ENCODE measurements at places on chromosomes 1 and 21.

DNA sequence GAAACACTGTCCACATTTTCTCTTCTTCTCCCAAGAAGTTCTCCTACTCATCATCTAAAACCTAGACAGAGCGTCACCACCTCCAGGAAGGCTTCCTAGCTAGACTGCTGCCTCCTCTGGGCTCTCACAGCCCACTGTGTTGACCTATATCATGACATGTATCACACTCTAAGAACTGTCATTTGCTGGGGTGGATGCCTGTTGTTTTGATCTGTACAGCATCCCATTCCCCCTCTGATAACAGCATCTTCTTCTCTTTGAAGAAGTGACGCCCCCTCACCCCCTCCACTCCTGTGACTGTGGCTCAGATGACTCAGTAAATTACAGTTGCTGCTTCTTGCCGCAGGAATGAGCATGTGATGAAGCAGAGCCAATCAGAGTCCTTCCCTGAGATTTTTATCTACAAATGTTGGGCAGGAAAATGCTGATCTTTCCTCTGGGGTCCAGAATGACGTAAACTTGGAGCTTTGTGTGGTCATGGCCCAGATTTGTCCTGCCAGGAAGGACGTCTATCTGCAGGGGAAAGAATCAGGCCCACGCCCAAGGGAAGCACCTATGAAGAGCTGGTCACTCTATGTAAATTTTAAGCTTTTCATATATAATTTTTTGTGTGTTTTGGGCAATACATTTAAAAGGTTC is 28.0 kb upstream of the FOXO6 start:
- peak; percentile 64 for DNase-seq

- no peak for DNase-seq
Measured at GRCh38 chr1:234089396-234089795, 184.9 kb downstream of the SLC35F3 start.

GRCh38 chr1:151540021-151540981 is at the start of gene TUFT1:
TSS of gene TUFT1 (plus strand) at chr1:151540309. CDS start at chr1:151540367, 58 bp downstream.
- DNase-seq, result peak; percentile 91

- DNase-seq, result no peak
Measured at GRCh38 chr21:15283789-15284188, 219.0 kb upstream of the NRIP1 start.

GRCh38 chr1:20399606-20400180 is 86.3 kb downstream of the CAMK2N1 start:
- DNase-seq, result no peak

DNA sequence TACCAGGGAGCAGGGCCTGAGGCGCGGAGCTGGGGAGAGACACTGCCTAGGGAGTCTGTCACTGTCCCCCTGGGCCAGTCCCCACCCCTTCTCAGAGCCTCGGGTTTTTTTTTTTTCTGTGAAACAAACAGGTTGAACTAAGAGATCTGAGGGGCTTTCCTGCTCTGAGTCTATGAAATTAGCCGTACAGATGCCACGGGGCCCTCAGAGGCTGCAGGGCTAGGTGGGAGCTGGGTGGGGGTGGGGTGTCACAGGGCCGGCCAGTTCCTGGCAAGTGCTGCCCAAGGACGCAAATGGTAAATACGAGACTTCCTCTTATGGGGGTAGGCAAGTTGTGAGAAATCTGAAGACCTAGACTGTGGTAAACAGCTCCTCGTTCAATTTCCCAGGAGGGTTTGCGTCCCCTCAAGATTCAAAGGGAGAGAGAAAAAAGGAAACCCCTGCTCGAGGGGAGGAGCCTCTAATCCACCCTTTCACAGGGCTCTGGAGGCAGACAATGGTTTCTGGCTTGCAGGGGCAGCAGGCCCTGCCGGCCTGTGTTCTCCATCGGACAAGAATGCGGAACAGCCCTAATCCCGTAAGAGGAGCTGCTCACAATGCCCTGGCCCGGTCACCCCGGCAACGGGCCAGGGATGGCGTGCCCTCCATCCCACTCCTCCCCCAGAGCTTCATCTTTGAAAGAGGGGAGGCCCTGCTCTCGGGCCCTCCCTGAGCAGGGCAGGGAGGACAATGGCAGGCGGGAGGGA is 7.8 kb downstream of the NUAK2 start:
- DNase-seq, result peak; percentile 80

GRCh38 chr1:107877092-107877491 is 87.9 kb downstream of the VAV3 start:
- DNase-seq, result peak; percentile 26

DNA sequence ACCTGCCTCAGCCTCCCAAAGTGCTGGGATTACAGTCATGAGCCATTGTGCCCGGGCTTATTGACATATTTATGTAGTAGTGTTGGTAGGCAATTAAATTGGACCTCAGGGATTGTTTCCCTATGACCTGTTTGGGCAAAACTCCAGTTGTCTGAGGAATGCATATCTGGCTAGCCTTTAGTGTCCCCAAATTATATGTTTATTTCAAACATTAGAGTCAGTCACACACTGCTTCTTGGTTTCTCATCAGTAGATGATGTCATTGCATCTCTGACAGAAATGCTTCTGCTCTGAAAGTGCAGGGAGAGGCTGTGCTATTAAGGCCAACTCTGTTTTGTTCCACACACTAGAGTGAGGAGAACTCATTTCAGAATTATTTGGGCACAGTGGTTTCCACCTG is 12.5 kb downstream of the PIP5K1A start:
- DNase-seq, result peak; percentile 12

DNA sequence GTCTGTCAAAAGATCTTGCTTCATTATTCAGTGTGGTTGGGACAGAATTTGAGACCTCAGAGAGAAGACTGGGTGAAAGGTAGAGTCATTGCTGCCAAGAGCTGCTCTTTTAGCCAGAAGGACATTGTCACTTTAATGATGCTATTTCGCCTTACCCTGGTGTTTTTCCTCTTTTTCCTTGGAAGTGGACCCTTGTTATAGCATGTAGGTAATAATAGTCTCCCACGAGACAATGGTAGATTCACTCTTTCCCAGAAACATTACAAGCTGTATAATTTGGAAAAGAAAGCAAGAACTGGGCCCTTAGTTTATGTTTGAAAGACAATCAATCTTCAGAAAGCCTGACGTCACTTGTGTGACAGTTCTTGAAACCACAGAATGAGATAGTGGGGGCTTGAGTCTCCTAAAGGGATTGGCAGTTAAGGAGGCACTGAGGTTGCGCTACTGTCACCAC is 3.8 kb downstream of the SERTAD4 start:
- peak; percentile 76 for DNase-seq

GRCh38 chr1:234878288-234878687 is 250.3 kb downstream of the TOMM20 start:
- DNase-seq, result no peak

- peak; percentile 56 for DNase-seq
Measured at GRCh38 chr1:31760471-31761470, 3.4 kb downstream of the ADGRB2 start.

- DNase-seq, result no peak
Measured at GRCh38 chr1:156904187-156904959, 10.9 kb downstream of the PEAR1 start.

- no peak for DNase-seq
Measured at GRCh38 chr1:2820731-2821372, 19.4 kb upstream of the TTC34 start.

DNA sequence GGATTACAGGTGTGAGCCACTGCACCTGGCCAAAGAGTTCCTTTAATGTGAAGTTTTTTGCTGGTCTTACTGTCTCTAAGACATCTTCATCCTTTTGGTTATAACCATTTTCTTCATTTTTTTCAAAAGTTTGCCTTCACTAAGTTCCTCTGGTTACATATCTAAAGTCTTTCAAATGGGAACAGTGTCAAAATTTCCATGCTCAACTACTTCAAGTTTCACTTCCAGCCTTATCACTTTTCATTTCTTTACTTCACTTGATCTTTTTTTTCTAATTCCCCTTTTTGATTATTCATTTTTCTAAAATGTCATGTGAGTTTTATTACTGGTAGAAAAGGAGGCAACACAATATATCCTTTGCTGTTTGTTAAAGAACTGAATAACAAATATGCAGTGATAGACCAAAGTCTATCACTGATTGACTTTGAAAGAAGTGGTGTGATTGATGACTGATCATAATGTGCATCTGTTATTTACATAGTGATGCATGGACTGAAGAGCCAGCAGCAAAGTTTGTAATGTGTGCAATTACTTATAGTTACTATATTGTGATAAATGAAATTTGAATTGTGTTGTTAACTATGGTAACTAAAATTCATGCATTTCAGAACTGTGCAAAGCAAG is 16.0 kb upstream of the ZFYVE9 start:
- DNase-seq, result no peak

GRCh38 chr1:59041646-59042277 is 255.1 kb upstream of the FGGY start:
- DNase-seq, result no peak

GRCh38 chr1:66439031-66439740 is 94.8 kb upstream of the SGIP1 start:
- DNase-seq, result peak; percentile 16

GRCh38 chr1:203267347-203267846 is 37.9 kb upstream of the BTG2 start:
- peak; percentile 89 for DNase-seq

DNA sequence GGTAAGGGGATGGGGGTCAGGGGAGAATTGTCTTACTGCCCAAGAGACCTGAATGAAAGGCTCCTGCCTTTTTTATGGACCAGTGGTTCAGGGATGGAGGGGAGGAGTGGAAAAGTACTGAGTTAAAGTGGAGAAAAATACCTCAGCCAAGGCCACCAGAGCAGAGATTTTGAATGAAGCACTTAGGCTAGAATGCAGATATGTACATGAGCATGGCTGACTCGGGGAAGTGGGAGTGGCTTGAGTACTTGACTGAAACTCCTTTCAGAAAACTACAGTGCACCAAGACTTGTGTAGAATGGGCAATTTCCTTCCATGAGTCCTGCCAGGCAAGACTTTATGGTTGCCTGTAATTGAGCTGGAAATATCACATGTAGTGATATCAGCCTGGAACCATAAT is 429.6 kb upstream of the LRRC7 start:
- no peak for DNase-seq

DNA sequence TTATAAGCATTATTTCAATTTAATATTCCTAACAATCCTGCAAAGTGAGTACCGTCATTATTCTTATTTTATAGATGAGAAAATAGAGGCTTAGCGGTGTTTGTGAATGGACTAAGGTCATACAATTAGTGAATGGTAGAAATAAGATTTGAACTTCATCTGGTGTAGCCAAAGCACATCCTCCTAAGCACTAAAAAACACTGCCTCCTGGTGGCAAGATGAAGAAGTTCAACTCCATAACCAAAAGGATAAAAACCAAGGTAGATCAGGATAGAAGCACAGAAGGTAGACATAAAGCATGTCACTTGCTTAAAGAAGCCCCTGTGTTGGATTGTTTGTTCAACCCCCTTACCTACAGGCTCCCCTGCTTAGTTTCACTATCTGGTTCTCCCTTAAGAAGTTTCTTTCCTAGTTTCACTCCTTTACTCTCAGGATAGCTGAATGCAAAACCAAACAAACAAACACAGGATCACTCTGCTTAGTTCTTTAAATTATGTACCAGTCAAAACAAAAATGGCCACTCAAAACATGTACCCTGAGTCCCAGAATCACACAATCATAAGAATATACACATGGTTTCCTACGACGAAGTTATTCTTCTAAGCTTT is 12.7 kb upstream of the AIM2 start:
- no peak for DNase-seq

- DNase-seq, result no peak
Measured at GRCh38 chr1:67209521-67209920, 43.3 kb downstream of the IL23R start.

All from astrocyte of the spinal cord (primary cell).